ENCODE measurements at places on chromosomes 12 and 14. TPM values are rescaled to one million over a fixed set of nuclear protein-coding genes. Genes with fewer than 3 reads are reported as not detected.

Gene UBE3B
- 14.5 TPM for polyA plus RNA-seq

Gene ARG2
- 2.5 TPM for polyA plus RNA-seq

Gene TAS2R8
- polyA plus RNA-seq: not detected

Gene CIPC
- polyA plus RNA-seq: 9.6 TPM

Gene KERA
- not detected for polyA plus RNA-seq
